GM04503 (cell line): ENCODE measurements at places on chromosomes 16 and 17.

- DNase-seq: peak; percentile 90
Observed at GRCh38 chr16:65547772-65548446, 426.0 kb upstream of the CDH11 start.

DNA sequence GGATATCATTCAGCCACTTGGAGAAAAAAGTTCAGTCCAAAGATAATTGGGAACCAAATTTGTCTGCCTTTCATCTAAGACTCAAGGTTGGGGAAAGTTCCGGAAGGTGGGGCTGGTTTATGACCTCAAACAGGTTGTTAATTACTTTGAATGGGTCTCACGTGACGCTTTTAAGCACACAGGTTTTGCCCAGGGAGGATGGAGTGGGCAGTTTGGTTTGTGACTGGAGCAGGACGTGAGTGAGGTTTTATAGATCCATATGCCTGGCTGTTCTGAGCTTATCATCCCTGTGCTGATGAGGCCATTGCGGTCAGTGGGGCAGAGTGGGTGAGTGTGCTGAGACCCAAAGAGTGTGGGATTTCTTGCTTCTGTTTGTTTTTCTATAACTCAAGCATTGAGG, 38.7 kb upstream of the GPRC5B start:
- no peak for DNase-seq

GRCh38 chr16:88195269-88195705, 187.5 kb upstream of the ZNF469 start:
- DNase-seq: no peak

- DNase-seq: no peak
Observed at GRCh38 chr17:82050761-82051641, 610 bp downstream of the RFNG start.

DNA sequence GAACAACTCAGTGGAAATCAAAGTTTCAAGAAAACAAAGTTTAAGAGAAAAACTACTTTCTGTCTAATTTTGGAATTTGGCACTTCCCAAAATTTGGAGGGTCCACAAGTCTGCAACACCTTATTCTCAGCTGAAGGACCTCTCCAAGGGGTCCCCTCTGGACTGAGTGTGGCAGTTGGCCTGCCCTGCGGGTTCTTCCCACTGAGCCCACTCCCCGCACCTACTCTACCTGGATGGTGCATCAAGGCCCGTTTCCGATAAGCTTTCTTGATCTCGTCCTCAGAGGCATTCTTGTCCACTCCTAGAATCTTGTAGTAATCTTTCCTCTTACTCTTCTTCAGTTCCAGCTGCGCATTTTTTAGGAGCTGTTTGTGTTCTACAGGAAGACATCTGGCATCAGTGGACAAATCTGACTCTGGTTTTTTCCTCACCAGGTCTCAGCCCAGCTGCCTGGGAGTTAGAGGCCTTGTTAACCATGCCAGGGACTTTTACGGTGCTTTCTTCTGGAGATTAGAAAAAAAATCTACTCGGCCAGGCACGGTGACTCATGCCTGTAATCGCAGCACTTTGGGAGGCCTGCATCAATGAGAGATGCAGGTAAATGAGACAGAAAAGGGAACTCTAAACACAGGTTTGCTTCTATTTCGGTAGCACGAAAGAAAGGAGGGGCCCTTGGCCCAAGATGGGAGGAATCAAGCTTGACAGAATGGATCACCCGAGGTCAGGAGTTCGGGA, 15.6 kb downstream of the CNP start:
- DNase-seq: no peak

GRCh38 chr17:81710514-81711308, 1.4 kb upstream of the SLC25A10 start:
- no peak for DNase-seq

- no peak for DNase-seq
Observed at GRCh38 chr16:4295581-4295980, 20.3 kb upstream of the GLIS2 start.

GRCh38 chr16:88815901-88816589, 4.3 kb upstream of the APRT start:
- DNase-seq: no peak

GRCh38 chr16:73915935-73916334, 380.7 kb upstream of the PSMD7 start:
- no peak for DNase-seq

- no peak for DNase-seq
Observed at GRCh38 chr17:65163990-65164495, 26.9 kb downstream of the RGS9 start.

DNA sequence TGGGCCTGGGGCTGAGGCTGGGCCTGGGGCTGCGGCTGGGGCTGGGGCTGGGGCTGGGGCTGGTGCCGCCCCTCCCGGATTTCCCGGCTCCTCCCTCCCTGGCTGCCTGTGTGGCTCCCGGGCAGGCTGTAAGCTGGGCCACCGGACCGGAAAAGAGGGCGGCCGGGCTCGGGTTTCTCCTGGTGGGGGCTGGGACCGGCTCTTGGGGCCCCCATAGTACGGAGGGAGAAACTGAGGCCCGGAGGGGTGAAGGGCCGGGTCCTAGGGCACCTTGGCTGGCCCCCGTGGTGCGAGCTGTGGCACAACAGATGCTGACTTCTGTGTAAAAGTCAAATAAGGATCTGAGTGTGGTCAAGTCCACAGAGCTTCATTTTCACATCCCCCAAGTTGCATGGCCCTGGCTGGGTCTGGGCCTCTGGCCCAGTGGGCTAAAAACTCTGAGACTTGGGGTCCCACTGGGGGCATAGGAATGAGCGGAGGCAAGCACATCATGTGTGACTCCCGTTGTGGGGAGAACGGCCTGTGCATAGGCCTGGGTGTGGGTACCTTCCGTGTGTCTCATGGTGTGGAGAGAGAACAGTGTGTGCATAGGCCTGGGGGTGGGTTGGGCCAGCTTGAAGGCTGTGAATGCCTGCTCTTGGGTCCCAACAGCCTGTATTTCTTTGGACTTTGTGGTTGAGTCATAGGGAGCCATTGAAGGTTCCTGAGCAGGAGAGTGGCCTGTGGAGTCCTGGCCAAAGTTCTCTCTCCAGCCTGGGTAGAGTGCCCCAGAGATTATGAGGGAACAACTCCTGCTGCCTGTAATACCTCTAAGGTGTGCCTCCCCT, 123.9 kb upstream of the CIBAR2 start:
- DNase-seq: no peak

DNA sequence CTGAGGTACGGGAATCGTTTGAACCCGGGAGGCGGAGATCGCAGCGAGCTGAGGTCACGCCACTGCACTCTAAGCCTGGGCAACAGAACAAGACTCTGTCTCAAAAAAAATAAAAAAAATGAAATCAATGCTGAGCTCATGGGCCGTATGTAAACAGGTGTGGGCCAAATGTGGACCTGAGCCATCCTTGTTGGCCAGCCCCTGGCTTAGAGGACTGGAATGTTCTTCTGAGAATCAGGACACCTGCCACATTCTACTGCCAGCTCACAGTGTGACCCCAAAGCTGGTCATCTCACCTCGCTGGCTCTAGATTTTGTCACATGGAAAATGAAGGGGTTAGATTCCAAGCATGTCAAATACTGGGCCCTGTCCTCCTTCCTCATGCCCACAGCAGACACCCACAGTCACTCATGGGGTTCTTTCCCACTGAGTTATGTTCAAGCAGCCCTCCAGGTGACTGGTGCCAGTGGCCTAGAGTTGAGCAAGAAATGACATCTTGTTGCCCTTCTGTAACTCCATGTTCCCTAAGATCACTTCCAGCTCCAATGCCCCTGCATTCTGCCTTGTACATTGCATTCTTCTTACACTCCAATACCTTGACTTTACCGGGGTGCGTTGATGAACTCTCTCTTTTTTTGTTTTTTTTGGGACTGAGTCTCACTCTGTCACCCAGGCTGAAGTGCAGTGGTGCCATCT, 110.6 kb downstream of the ABCC1 start:
- DNase-seq: no peak

DNA sequence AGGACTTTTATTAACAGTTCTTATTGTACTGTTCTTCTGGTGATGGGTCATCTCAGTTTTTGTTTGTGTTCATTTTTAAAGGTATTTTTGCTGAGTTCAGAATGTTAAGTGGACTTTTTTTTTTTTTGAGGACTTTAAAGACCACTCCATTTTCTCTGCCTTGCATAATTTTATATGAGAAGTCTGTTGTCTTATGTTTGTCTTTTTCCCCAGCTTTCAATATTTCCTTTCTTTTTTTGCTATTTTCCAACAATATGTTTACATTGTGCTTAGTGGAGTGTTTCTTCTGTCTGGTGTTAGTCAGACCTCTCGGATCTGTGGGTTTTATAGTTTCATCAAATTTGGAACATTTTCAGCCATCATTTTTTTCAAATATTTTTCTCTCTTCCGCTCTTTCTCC, 290.0 kb upstream of the TNRC6C start:
- DNase-seq: no peak

- no peak for DNase-seq
Observed at GRCh38 chr16:62450291-62450690, 414.1 kb upstream of the CDH8 start.

DNA sequence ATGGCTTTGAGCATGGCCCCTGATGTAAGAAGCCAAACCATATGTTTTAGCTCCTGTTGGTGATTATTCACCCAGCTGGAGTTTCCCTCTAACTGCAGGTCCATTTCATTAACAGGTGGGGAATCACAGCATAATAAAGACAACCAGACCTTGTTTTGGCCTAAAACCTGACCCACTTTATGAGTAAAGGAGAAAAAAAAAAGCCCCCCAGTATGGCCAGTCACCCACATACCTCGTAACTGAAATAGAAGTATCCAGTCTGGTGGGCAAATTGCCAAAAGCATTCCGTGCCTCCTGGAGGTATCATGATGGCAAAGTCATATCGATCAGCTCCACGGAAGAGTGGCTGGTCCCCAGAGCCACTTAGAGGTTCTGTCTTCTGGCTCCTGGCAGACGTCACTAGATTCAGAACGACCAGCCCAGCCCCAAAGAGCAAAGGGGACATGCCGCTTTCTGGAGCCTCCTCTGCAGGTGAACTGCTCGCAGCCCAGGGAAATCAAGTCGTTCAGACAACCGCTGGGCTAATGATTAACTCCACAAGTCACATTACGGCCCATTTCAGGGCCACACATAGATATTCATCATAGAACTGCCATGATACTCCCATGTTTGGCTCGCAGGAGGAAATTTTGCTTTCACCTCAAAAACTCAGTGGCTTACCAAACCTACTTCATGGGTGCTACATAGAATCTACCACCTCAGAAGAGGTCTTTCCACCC, at the start of gene TMED6:
TMED6 (minus strand) TSS at position 478 of the 719 bp plus-strand sequence; CDS start at position 445, 33 bp downstream.
- DNase-seq: no peak

- no peak for DNase-seq
Observed at GRCh38 chr17:44004077-44004760, at the start of gene NAGS. Gene NAGS (plus strand): TSS chr17:44004622. CDS start chr17:44004664, 42 bp downstream.

DNA sequence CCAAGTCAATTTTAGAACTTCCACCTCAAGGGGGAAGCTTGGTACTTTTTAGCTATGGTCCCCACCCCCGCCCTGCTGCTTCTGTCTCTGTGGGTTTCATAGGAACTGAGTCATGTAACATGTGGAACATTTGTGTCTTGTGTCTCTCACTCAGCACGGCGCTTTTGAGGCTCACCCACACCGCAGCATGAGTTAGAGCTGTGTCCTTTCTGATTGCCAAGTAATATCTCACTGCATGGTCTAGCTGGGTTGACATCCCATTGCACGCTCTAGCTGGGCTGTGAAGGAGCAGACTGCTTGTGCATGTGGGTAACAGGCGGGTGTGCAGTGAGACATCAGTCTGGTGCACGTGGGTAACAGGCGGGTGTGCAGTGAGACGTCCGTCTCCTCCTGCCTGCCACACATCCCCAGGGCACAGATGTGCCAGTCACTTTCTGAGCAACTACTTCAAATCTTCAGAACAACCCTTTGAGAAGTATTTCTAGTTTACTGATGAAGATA, 26.4 kb upstream of the SLC7A5 start:
- no peak for DNase-seq

- no peak for DNase-seq
Observed at GRCh38 chr17:38417210-38417951, 10.9 kb upstream of the ARHGAP23 start.

GRCh38 chr17:81379523-81379942, 15.7 kb upstream of the BAHCC1 start:
- DNase-seq: no peak

DNA sequence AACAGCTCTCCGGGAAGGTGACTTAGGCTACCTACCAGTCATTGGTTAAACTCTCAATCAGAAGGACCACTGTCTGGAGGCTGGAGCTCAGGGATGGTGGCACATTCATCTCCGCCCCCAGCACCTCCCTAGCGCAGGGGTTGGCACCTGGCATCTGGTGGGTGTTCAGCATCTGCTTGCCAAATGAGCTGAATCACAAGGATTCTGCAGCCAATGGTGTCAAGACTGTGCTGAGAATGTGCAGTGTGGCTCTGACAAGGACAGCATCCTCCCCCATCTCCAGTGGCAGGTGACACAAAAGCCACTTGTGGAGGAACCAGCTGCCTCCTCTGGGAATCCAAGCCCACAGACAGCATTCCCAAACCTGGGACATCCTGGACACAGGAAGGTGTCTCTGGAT, 35.2 kb downstream of the PLXDC1 start:
- no peak for DNase-seq

GRCh38 chr16:4713663-4714501, 20.2 kb downstream of the ANKS3 start:
- DNase-seq: no peak

- DNase-seq: no peak
Observed at GRCh38 chr16:28304214-28304613, 11.9 kb downstream of the SBK1 start.

DNA sequence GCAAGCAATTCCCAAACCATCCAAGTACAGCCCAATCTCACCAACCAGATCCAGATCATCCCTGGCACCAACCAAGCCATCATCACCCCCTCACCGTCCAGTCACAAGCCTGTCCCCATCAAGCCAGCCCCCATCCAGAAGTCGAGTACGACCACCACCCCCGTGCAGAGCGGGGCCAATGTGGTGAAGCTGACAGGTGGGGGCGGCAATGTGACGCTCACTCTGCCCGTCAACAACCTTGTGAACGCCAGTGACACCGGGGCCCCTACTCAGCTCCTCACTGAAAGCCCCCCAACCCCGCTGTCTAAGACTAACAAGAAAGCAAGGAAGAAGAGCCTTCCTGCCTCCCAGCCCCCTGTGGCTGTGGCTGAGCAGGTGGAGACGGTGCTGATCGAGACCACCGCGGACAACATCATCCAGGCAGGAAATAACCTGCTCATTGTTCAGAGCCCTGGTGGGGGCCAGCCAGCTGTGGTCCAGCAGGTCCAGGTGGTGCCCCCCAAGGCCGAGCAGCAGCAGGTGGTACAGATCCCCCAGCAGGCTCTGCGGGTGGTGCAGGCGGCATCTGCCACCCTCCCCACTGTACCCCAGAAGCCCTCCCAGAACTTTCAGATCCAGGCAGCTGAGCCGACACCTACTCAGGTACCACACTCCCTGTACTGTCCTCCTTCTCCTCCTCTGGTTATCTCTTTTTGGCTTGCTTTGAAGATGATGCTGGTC, 20.6 kb downstream of the SP2 start:
- DNase-seq: no peak

DNA sequence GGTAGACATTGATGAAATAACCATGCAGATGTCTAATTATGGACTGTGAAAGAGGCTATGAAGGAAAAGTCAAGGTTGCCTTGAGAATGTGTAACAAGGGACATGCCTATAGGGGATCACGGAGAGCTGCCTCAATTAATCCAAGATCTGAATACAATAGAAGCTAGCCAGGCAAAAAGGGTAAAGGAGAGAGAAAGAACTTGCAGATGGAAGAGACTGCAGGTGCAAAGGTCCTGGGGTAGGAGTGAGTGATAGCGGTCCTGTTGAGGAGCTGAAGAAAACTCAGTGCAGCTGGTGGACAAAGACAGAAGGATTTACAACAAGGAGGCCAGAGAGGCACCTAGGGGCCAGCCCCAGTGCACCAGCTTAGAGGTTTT, 15.9 kb upstream of the TNS4 start:
- DNase-seq: no peak

- DNase-seq: no peak
Observed at GRCh38 chr16:68529608-68529930, 9.5 kb upstream of the ZFP90 start.

GRCh38 chr16:30076276-30076791, 540 bp downstream of the PPP4C start:
- no peak for DNase-seq
